ENCODE measurements at places on chromosomes 16 and 17.

DNA sequence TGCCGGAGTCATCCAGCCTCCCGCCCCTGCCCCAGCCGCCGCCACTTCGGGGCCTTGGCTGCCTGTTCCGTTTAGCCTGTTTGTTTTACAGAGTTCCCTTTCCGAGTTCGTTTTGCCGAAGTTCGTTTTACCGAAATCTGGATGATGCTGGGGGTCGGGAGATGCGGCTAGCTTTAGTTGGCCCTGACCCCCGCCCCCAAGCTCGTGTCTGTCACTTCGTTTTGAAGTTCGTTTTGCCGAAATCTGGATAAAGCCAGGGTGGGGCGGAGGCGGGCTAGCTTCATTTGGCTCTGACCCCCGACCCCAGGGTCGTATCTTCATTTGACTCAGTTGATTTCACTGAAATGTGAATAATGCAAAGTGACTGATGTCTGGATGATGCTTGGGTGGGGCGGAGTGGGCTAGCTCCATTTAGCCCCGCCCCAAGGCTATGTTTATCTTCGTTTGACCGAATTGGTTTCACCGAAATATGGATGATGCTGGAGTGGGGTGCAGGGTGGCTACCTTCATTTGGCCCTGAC, 591 bp downstream of the PSMD7 start:
- DNase-seq, result peak; percentile 9

DNA sequence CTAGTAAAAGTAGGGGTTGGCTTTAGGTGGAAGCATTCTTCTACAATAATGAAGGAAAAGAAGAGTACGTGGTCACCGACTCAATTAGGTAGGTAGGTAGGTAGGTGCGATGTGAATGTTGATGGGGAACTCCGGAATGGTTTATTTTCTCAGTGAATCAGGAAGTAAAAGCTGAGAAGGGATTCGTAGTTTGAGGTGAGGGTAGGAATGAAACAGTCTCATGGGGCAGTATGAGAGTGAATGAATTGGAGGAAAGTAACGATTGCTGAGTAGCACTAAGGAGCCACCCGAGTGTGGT, 13.9 kb downstream of the PER1 start:
- DNase-seq, result no peak

DNA sequence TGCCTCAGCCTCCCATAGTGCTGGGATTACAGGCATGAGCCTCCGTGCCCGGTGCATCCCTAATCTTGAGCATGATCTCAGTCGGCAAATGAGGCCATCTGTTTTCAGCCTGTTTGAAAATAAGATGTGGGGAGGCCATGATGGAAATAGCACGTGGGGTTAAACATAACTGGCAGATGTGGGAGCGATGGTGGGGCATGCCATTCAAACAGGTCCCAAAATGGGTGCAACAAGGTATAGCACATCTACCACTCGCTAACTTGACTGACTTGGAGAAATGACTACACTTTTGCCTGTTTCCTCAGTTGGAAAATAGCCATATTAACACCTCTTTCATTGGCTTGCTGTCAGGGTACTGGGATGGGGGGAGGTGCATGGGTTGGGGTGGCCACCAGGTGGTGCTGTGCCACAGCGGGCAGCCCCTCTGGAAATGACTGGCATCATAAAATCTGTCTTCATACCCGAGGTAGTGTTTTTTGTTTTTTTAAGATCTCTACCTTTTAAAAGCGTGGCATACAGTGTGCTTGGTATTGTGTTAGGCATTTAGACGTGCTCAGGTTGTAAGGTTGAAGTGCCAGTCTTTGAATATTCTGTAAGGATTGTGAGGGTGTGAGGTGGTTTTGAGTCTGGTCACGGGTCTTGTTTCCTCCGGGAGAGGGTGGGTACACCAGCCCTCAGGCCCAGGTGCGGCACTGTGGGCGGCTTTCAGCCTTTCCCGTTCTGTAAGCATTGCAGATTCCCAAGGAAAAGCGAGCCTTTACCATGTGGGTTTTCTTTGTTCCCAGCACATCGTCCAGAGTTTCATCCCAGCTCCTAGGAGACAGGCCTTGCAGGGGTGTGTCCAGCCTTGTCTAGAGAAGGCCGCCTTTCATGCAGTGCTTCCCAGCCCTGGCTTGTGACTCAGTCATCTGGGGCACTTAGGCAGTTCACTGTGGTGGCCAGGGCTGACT, 2.9 kb upstream of the TTYH2 start:
- peak; percentile 64 for DNase-seq

GRCh38 chr17:48363161-48363560, 66.9 kb downstream of the SKAP1 start:
- DNase-seq, result no peak

GRCh38 chr16:13896543-13897182, 23.3 kb upstream of the ERCC4 start:
- no peak for DNase-seq

DNA sequence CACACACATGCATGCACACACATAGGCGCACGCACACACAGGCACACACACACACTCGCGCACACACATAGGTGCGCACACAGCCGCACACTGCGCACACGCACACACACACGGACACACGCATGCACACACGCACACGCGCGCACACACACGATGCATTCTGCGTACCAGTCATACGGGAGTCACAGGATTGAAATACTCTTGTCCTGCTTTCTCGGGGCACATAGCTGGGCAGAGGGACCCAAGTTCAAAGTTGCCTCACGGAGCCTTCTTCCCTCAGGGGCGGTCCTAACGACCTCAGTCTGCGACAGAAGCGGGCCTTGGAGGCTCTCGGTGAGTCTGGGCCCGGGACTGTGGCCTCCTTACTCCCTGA, 56.0 kb downstream of the MRM1 start:
- no peak for DNase-seq

GRCh38 chr17:30308406-30308805, 16.7 kb upstream of the BLMH start:
- no peak for DNase-seq

- DNase-seq, result no peak
These were observed 1629.2 kb downstream of the CDH8 start for GRCh38 chr16:60407034-60407433.

- DNase-seq, result no peak
These were observed 9.1 kb downstream of the UNC13D start for GRCh38 chr17:75834928-75835653.

DNA sequence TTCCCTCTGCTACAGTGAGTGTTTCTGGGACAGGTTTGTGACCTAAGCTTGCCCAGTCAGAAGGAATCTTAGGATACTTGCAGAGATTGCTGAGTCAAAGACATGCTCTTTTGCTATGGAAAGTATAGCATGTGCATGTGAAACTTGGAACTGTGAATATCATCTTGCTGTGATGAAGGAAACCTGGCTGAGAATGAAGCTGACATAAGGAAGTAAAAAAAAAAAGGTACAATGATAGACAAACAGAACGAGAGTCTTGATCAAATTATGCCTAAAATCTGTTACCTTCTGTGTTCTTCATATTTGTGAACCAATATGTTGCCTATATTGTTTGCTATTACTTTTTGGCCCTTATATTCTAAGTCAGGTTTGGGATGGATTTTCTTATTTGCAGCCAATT, 525.7 kb downstream of the NPIPA7 start:
- no peak for DNase-seq

DNA sequence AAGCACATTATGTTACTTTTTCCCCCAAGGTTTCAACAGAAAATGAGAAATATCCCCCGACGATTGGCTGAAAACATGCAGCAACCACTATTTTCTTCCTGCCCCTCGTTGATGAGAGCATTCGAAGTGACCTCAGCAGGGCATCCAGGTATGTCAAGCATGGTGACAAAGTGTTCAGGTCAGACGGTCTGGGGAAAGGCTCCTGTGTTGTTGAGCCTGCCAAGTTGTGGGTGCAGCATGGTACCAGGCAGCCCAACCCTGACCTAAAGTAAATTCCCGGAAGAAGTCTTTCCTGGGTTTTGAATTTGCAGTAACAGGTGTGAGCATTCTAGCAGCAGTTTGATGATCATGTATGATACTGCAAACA, 51.7 kb upstream of the SEC14L1 start:
- DNase-seq, result no peak

DNA sequence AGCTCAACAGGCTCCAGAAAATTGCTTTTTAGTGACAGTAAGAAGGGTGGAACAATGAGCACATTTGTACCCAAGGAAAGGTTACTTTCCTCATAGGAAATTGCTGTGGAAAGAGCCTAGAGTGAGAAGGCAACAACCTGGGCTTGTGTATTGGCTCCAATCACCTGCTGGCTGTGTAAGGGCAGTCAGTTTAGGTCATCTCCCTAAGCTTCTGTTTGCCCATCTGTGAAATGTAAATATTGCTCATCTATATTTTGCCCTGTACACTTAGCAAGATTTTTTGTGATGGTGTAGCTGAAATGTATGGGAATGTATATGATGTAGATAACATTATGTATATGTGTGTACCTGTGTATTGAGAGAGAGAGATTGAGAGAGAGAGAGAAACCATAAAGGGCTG, 225.2 kb upstream of the MPHOSPH6 start:
- DNase-seq, result no peak

- DNase-seq, result no peak
These were observed 7.5 kb downstream of the TENT4B start for GRCh38 chr16:50160495-50161164.

DNA sequence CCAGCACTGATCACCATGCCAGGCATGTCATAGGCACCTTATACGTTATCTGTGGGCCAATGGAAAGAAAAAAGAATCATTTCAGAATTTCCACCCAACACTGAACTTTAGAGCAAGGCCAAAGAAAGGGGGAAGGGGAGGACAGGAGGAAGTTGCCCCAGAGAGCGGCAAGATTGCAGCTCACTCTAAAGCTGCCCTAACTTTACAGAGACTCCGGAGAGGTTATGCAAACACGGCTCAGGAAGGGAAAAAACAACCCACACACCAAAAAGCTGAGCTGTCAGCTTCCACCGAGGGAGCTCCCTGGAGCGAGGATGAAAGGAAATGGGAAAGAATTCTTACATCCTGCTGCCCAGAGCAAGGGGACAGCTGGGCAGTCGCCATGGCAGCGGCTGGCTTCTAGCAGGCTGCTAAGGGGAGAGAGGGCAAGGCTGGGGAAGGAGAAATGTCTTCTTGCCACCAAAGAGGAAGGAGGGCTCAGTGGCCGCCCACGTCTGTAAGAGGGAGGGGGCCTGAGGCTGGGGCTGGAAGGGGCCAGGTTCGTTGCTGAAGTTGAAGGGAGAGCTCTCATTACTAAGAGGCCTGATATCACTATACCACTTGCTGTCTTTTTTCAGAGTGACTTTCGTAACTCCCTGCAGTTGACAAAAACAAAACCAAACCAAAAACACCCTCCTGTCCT, 18.2 kb downstream of the COTL1 start:
- peak; percentile 55 for DNase-seq

GRCh38 chr17:55458287-55458900, 36.8 kb upstream of the MMD start:
- no peak for DNase-seq

GRCh38 chr16:9188721-9189120, 97.3 kb downstream of the HAPSTR1 start:
- no peak for DNase-seq

DNA sequence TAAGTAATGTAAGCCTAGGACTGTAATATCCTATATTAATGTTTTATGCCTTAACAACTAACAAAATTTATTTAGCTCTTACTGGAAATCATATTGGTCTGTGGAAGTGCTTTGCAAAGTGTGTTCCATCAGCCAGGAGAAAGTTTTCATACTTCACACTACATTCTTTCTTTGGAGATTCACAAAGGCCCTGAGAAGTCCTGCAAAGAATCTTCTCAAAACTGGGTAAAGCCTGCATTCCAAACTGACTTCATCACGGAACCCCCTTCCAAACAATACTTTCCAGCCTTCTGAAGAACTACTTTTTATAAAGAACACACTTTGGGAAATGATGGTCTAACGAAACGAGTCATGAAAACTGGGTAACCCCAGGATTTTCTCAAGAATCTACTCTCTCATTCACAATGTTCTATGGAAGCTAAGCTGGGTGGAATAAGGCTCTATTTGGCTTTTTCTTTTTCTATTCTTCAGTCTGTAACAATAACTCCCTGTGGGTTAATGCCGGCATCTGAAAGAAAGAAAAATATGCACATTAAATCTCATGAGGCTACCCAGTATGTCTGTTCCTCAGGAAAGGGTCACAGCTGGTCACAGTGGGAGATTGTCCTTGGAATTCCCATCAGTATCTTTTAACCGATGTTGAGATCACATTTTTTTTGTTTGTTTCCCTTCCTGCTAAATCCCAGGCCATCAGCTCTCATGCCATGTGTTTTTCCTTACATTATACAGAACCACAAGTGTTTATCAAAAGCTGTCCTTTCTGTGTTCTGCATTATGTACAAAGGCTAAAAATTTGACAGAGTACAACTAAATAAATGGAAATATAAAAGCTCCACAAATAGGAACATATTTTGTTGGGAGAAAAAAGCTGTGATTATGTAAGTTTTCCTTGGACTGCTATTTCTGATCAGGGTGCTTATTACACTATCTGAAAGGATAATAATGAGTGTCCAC, 12.8 kb upstream of the AKAP1 start:
- no peak for DNase-seq

DNA sequence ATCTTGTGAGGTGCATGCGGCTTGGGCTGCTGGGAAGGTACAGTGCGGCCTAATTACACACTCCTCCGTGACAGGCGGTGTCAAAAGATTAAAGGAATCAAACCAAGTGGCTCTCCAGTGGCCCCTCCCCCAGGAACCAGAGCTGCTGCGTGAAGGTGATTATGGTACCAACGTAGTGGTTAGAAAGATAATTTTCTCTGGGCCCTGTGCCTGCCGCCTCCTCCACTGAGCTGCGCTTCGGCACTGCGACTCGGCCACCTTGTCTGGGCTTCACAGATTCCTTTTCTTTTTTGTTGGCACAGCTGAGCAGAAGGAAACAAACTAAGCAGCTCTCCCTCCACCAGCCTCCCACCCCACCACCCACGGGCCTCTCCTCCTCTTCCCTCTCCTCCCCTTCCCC, 113.2 kb upstream of the SDK2 start:
- DNase-seq, result no peak

DNA sequence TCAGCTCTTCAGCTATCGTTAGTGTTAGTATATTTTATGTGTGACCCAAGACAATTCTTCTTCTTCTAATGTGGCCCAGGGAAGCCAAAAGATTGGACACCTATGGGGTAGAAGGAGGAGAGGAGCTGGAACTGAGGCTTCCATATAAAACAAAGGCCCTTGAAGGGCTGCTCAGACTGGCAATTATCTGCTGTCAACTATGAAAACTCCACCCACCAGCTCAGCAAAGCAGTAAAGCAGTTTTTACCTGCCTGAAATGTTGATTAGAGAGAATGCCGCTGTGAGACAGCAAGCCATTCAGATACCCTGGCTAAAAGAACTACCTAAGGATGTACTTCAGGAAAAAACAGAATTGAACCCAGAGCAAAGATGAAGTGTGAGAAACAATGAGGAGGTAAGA, 45.9 kb upstream of the GNAO1 start:
- DNase-seq, result no peak

DNA sequence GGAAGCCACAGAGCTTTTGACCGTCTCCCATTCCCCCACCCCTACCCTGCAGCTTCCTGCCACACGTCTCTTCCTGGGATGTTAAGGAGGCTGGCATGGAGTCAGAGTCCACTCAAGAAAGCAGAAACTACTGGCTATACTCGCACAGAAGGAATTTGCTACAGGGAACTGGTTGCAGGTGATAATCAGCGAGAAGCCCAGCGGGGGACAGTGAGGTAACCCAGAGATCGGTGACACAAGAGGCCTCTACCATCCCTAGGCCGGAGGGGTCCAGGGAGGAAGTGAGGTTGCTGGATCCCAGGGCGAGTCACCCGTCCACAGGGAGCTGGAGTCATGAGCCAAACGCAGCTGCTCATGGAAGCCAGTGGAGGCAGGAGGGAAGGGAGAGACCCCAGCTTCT, 93.7 kb downstream of the SDK2 start:
- no peak for DNase-seq

Data from stimulated activated CD4-positive, alpha-beta T cell treated with anti-CD3 and anti-CD28 coated beads, Interleukin-2, amount 100 ng/mL, for 4 hours (primary cell).